Tibial nerve (tissue), 4 donors: ENCODE measurements at places on chromosomes 12 and 14. TPM values are rescaled to one million over a fixed set of nuclear protein-coding genes. Genes with fewer than 3 reads are reported as not detected.

DNA sequence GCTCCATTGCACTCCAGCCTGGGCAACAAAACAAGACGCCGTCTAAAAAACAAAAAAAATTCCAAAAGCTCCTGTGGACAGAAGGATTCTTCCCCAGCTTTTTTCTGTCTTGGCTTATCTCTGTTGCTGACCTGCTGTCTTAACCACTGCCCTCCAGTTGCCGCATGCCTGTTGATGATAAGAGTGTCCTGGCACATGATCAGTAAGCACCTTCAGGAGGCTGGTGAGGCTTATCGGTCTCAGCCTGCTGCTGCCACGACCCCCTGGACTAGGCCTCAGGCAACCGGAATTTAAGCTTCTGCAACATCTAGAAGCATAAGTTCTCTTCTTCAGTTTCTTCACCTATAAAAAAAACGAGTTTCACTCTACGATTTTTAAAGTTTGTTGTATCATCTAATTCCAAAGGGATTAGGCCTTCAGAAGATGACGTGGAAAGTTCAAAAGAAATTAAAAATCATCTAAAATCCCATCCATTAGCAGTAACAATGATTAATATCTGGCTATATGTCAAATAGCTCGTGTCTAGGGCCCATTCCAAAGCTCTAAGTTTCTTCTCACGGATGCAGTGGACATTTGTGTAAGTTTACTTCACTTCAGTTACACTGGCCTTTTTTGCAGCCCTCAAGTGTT is 46.4 kb downstream of the RESF1 start:
- H3K4me3 ChIP-seq: no peak overlapping the region
- DNase-seq: no peak
- H3K4me1 ChIP-seq: no peaks in the 10 kb centered on the region
- H3K27ac ChIP-seq: no peak overlapping the region
- no peaks in the 10 kb centered on the region for H3K27me3 ChIP-seq
- H3K36me3 ChIP-seq: no peaks in the 10 kb centered on the region

PTPRQ gene
- total RNA-seq: 3.3 TPM

NEUROD4 gene
- not detected for total RNA-seq

DNA sequence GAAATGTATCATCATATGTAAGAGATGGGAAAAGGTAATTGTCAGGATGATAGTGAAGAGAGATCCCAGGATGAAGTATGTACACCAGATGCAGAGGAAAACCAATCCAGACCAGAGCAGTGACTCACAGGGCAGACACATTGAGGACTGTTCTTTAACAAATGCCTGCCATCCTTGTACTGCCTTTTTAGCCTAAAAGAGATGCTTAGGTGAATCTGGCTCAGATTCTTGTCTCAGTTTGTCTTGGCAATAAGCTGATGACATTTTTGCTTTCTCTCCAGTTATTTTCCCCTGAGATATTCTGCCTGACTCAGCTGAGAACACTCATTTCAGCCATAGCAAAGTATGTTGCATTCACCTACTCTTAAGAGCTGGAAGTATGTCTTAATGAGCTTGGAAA is 405.3 kb upstream of the USP15 start:
- H3K27me3 ChIP-seq: no peaks in the 10 kb centered on the region
- no peaks in the 10 kb centered on the region for H3K4me1 ChIP-seq
- DNase-seq: no peak
- H3K27ac ChIP-seq: no peak overlapping the region
- no peak overlapping the region for H3K4me3 ChIP-seq

SLC17A8 gene
- not detected for total RNA-seq

DNA sequence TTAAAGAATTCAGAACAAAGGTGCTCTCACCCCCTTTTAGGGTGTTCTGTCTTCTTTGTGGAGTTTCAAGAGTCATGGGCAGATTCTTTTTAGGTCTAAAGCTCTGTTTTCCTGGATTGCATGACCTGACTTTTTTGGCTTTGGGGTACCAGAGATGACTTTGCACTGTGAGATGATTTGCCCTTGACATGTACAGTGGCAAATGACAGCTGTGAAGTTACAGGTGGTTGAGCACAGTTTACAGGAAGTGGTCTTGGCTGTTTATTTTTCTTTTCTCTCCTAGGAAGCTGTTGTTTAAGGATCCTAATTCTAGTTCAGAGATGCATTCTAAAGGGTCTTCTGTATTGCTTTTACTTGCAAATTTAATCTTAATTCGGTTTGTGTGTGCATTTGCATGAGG is 83.8 kb upstream of the METAP2 start:
- no peaks in the 10 kb centered on the region for H3K4me1 ChIP-seq
- H3K27me3 ChIP-seq: no peaks in the 10 kb centered on the region
- no peak for DNase-seq
- no peak overlapping the region for H3K27ac ChIP-seq

- H3K27ac ChIP-seq: no peak overlapping the region
- no peaks in the 10 kb centered on the region for H3K36me3 ChIP-seq
- no peak overlapping the region for H3K4me3 ChIP-seq
- H3K4me1 ChIP-seq: no peaks in the 10 kb centered on the region
- DNase-seq: no peak
These were observed 56.2 kb downstream of the NELL2 start for GRCh38 chr12:44819884-44820283.

GRCh38 chr12:66832997-66833396 is 154.1 kb upstream of the GRIP1 start:
- no peaks in the 10 kb centered on the region for H3K4me1 ChIP-seq
- no peak overlapping the region for H3K27ac ChIP-seq
- no peak for DNase-seq
- no peak overlapping the region for H3K4me3 ChIP-seq

DNA sequence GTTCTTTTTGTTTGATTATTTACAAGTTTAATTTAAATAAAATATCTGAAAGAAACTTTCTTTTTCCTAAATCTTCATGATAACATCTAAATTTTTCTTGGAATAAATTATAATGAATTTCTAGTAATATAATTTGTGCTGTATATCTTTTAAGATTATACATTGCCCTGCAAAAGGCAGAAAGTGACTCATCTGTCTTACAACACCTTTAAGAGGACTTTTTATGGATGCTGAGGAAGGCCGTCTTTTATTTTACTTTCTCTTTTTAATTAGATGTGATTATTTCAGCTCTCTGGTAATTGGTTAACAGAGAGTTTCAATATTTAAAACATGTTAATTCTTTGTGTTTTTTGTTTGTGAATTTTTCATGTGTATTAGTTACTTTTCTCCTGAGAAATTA is 598.4 kb downstream of the RPL10L start:
- H3K27me3 ChIP-seq: no peaks in the 10 kb centered on the region
- H3K36me3 ChIP-seq: no peaks in the 10 kb centered on the region
- no peaks in the 10 kb centered on the region for H3K4me1 ChIP-seq
- no peak for DNase-seq
- H3K4me3 ChIP-seq: no peak overlapping the region

DNA sequence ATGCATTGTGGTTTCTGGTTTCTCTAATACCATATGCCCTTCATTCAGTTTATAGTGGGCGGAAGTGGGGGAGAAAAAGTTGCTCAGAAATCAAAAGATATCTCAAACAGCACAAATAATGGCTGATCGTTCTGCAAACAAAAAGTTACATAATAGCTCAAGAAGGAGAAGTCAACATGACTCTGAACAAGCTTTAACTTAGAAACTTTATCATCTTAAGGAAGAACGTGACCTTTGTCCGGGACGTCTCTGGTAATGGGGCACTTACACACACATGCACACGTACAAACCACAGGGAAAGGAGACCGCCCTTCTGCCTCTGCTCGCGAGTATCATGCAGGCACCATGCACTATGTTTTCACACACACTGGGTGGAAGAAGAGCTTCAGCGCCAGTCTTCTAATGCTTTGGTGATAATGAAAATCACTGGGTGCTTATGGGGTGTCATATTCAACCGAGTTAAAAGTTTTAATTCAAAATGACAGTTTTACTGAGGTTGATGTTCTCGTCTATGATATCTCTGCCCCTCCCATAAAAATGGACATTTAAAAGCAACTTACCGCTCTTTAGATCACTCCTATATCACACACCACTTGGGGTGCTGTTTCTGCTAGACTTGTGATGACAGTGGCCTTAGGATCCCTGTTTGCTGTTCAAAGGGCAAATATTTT is 4.7 kb downstream of the FOS start:
- no peaks in the 10 kb centered on the region for H3K4me1 ChIP-seq
- no peaks in the 10 kb centered on the region for H3K36me3 ChIP-seq
- H3K4me3 ChIP-seq: no peak overlapping the region
- DNase-seq: peak; percentile 62
- H3K27me3 ChIP-seq: no peaks in the 10 kb centered on the region

TAS2R31 gene
- total RNA-seq: 10.3 TPM

DNA sequence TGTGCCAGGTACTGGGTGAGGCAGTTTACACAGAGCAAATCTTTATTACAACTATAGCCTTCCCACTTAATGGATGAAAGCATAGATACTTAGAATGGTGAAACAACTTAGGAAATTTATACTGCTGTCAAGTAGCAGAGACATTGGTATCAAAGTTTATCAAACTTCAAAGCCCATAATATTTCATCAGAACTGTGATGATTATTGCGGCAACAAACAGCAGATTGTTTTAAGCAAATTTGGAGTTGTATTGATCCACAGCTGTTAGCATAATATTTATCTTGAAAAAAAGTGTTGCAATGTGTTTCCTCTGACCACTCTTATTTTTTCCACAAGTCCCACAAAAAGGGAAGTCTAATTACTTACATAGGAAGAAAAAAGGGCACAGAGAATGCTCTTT is 2.0 kb upstream of the SLCO1B3 start:
- DNase-seq: no peak
- H3K27me3 ChIP-seq: no peaks in the 10 kb centered on the region
- H3K27ac ChIP-seq: no peak overlapping the region
- H3K36me3 ChIP-seq: no peaks in the 10 kb centered on the region
- H3K4me3 ChIP-seq: no peak overlapping the region

GAS2L3 gene
- total RNA-seq: 122 TPM

GRCh38 chr14:68444449-68445168 is 348.3 kb downstream of the ZFP36L1 start:
- H3K27me3 ChIP-seq: no peaks in the 10 kb centered on the region
- DNase-seq: no peak
- H3K4me1 ChIP-seq: no peaks in the 10 kb centered on the region
- no peaks in the 10 kb centered on the region for H3K36me3 ChIP-seq
- no peak overlapping the region for H3K27ac ChIP-seq

GRCh38 chr14:65791191-65791981 is 378.9 kb downstream of the FUT8 start:
- H3K4me1 ChIP-seq: no peaks in the 10 kb centered on the region
- DNase-seq: no peak
- H3K4me3 ChIP-seq: no peak overlapping the region
- H3K27ac ChIP-seq: no peak overlapping the region
- H3K27me3 ChIP-seq: no peaks in the 10 kb centered on the region

EXOC5 gene
- total RNA-seq: 43.5 TPM

DNA sequence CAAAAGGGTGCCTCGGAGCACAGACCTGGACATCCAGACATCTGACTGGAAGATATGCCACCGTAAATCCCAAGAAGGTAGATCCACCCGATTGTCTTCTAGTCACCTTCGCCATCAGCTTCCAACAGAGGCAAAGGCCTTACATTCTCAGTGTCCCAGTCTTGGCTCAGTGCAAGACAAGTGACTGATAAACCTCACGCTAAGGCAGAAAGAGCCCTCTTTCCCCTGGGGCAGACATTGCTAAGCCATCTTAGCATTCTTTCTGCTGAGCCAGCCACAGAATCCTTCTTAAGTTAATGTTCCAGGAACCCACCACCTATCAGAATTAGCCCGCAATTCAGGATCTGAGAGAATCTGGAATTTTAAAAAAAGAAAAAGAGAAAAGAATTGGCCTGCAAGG is 4.3 kb upstream of the PLEKHG6 start:
- H3K27ac ChIP-seq: no peak overlapping the region
- no peak overlapping the region for H3K4me3 ChIP-seq
- H3K36me3 ChIP-seq: no peaks in the 10 kb centered on the region
- H3K4me1 ChIP-seq: no peaks in the 10 kb centered on the region

GRCh38 chr14:34766606-34767005 is 52.2 kb upstream of the CFL2 start:
- DNase-seq: no peak
- H3K4me3 ChIP-seq: no peak overlapping the region
- no peak overlapping the region for H3K27ac ChIP-seq
- no peaks in the 10 kb centered on the region for H3K27me3 ChIP-seq

- H3K36me3 ChIP-seq: no peaks in the 10 kb centered on the region
- H3K4me1 ChIP-seq: peaks cover 13% of the 10 kb centered on the region
- no peak for DNase-seq
- H3K4me3 ChIP-seq: no peak overlapping the region
- peak overlapping the region; percentile 34 for H3K27ac ChIP-seq
- no peaks in the 10 kb centered on the region for H3K27me3 ChIP-seq
These were observed 263.2 kb upstream of the ATP2B1 start for GRCh38 chr12:89971880-89972279.

GRCh38 chr12:11040162-11040561 is 9.0 kb upstream of the TAS2R31 start:
- H3K36me3 ChIP-seq: no peaks in the 10 kb centered on the region
- no peaks in the 10 kb centered on the region for H3K4me1 ChIP-seq
- DNase-seq: no peak
- H3K27ac ChIP-seq: no peak overlapping the region
- H3K27me3 ChIP-seq: no peaks in the 10 kb centered on the region
- H3K4me3 ChIP-seq: no peak overlapping the region

DNA sequence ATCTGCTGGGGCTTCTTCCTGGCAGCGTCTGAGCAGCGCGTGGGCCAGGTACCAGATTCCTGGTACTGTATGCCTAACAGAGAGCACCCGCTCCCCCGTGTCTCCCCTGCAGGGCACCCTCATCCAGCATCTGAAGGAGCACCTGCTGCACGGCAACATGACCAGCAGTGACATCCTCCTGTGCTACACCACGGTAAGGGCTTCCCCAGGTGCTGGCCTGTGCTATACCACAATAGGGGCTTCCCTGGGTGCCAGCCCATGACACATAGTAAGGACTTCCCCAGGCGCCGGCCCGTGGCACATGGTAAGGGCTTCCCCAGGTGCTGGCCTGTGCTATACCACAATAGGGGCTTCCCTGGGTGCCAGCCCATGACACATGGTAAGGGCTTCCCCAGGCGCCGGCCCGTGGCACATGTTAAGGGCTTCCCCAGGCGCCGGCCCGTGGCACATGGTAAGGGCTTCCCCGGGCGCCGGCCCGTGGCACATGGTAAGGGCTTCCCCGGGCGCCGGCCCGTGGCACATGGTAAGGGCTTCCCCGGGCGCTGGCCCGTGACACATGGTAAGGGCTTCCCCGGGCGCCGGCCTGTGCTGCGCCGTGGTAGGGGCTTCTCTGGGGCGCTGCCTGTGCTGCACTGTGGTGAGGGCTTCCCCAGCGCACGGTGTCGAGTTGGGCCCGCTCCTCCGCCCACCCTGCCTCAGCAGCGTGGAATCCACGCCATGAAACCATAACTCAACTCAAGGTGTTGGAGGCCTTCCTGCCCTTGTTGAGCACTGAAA is 49.3 kb downstream of the AACS start:
- no peak overlapping the region for H3K27ac ChIP-seq
- no peak overlapping the region for H3K4me3 ChIP-seq
- DNase-seq: no peak
- H3K36me3 ChIP-seq: no peaks in the 10 kb centered on the region
- H3K27me3 ChIP-seq: no peaks in the 10 kb centered on the region

STON2 gene
- total RNA-seq: 21.6 TPM

CCDC198 gene
- not detected for total RNA-seq

- peak overlapping the region; percentile 71 for H3K4me3 ChIP-seq
- no peaks in the 10 kb centered on the region for H3K4me1 ChIP-seq
- no peaks in the 10 kb centered on the region for H3K27me3 ChIP-seq
These were observed 1.0 kb downstream of the HIP1R start for GRCh38 chr12:122836027-122836921.
